ENCODE measurements at places on chromosomes 7 and 10. TPM values are rescaled to one million over a fixed set of nuclear protein-coding genes. Genes with fewer than 3 reads are reported as not detected.

TBXAS1 gene
- total RNA-seq, result not detected

- H3K36me3 ChIP-seq, result peaks cover 11% of the 10 kb centered on the region
- DNase-seq, result no peak
- H3K4me1 ChIP-seq, result peaks cover 9% of the 10 kb centered on the region
- H3K4me3 ChIP-seq, result no peak overlapping the region
Observed at GRCh38 chr7:152351168-152351567, 84.6 kb downstream of the KMT2C start.

DNA sequence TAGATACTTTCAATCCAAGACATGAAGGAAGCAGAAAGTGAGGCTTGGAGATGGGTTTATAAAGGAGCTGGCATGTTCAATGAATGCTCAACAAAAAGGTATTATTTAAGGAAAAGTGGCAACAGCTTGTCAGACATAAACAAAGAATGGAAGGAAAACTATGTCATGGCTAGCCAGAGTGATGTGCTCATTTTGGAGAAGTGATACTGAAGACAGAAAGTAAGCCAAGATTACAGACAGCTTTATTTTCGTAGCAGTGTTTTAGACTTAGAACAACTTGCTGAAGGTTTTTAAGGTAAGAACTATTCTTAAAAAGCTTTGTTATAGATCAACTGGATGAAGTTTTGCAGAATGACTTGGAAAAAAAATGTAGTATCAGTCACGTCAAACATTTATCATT, 160.5 kb upstream of the FERD3L start:
- H3K36me3 ChIP-seq, result no peaks in the 10 kb centered on the region
- no peaks in the 10 kb centered on the region for H3K4me1 ChIP-seq
- no peak overlapping the region for H3K27ac ChIP-seq
- no peaks in the 10 kb centered on the region for H3K27me3 ChIP-seq
- DNase-seq, result no peak

GRCh38 chr10:60649485-60650377, 128.5 kb upstream of the CDK1 start:
- DNase-seq, result no peak
- no peak overlapping the region for H3K4me3 ChIP-seq
- H3K36me3 ChIP-seq, result no peaks in the 10 kb centered on the region
- H3K27ac ChIP-seq, result no peak overlapping the region

Data from glutamatergic neuron (in vitro differentiated cells).